ENCODE measurements at places on chromosomes 11 and 22.

DNA sequence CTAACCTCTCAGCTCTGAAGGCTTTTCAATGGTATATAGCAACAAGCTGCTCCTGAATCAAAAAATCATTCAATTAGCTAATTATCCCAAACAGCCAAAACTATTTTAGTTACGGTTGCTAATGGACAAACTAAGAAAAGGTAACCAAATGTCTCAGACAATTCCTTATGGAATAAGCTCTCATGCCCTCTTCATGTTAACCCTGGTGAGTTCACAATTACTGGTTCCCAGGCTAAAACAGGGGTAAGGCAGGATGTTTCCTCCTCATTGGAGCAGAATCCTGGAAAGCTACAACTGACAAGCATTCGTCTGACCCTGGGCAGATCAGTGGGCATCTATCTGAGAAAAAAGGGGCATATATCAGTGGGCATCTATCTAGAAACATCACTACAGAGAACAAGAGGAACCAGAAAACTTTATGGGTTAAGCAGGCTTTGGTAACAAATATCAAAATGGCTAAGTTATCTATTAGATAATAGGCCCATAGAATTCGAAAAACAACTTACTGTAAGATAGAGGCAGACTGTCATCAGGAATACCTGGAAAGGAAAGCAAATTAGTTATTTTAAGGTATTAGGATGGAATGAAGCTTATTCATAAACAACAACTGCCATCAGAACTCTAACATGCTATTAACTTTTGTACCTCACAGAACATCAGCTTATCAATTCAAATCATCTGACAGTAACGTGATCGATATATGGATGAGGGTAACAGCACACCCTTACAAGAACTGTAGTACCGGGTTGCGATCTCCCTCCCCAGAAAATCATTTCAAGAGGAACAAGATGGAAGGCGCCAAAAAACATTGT is 14.8 kb upstream of the WDR74 start:
- no peak for DNase-seq

DNA sequence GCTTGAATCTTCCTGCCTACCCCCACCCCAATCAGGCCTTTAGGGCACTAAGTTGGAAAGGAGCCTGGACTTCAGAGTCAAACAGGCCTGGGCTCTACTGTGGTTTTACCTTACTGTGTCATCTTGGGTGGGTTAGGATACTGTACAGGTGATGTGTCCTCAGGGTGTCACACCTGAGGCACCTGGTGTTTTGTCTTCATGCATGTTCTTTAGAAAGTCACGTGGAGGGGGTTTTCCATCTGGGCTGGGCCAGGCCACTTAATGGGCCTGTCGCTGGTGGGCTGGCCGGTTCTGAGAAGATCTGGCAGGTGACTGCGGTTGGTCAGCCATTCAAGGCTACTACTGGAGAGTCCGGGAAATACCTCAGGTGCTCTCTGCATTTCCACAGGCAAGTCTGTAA is 92.6 kb downstream of the SWAP70 start:
- DNase-seq = no peak

DNA sequence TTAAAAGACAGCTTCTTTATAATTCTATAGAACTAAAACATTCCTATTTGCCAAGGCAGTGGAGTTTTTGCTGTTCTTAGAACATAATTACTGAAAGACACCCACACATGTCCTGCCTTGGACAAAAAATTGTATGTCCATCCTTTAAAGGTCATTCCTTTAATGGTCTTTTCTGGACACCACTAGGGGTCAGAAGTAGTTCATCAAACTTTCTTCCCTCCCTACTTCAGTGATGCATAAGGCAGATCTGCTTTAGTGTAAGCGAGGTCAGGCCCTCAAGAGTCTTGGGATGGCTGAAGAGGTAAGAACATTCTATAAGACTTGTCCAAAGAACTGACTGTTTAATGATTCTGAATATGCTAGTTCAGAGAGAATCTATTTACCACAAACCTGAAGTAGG is 4.3 kb upstream of the OR51V1 start:
- DNase-seq = no peak

GRCh38 chr11:66815646-66816045 is 27.6 kb upstream of the RCE1 start:
- no peak for DNase-seq

All from esophagus squamous epithelium (tissue), 5 donors.